ENCODE measurements at places on chromosomes 1 and 21.

- peak; percentile 16 for DNase-seq
Measured at GRCh38 chr1:192566657-192567056, 8.9 kb upstream of the RGS1 start.

- DNase-seq = no peak
Measured at GRCh38 chr1:84479998-84480397, 932 bp downstream of the RPF1 start.

DNA sequence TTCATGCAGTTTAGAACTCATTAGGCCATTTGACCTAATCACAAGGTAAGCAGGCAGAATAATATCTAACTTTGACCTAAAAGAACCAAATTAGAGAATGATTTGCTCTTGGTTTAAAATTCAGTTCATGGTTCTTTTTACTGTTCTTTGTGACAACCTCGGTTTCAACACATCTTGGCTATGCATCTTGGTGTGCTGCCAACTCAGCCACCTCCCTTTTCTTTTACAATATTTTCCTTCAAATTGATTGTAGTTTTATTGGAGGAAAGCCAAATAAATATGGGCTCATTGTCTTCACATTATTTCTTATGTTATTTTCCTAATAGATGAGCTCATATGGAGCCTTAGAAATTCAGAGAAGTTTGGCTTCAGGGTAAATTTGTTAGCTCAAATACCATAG is 338.3 kb downstream of the SIPA1L2 start:
- no peak for DNase-seq

DNA sequence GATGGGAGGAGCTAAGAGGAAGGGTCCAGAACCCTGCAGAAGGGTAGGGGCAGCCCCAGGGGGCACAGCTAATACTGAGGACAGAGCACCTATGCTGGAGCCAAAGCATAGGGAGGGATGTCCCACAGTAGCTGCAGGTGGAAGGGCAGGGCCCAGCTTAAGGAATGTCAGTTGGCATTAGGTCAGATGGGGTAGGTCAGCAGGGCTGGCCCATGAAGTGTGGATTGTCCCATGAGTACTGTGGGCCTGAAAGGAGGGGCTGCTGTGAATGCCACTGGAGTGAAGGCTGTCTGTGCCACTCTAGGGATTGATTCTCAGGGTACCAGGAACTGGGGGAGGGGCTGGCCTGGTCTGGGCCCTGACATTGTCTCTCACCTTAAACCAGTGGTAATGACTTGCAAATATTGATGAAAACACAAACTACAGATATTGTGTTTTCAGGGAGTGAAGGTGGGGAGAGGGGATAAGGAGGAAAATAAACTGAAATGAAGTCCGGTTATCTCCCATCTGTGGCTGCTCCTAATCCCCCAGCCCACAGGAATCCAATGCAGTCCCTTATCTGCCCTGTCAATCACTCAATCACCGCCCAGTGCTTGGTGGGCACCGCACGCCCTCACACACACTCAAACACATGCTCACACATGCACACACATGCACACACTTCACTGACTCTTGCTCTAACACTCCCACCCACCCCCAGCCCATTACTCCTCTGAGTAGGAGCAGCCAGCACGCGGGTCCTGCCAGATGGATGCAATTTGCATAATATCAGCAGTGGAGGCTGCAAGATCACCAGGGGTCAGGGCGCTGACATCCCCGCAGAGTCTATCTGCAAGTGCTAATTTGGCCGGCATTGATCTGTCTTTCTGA is 27.8 kb downstream of the DMAP1 start:
- DNase-seq = no peak

- peak; percentile 42 for DNase-seq
Measured at GRCh38 chr1:171817511-171818265, 23.6 kb upstream of the DNM3 start.

GRCh38 chr1:226026833-226027232 is 27.7 kb upstream of the SDE2 start:
- DNase-seq = no peak

- DNase-seq = no peak
Measured at GRCh38 chr1:34108711-34109110, 56.3 kb downstream of the CSMD2 start.

DNA sequence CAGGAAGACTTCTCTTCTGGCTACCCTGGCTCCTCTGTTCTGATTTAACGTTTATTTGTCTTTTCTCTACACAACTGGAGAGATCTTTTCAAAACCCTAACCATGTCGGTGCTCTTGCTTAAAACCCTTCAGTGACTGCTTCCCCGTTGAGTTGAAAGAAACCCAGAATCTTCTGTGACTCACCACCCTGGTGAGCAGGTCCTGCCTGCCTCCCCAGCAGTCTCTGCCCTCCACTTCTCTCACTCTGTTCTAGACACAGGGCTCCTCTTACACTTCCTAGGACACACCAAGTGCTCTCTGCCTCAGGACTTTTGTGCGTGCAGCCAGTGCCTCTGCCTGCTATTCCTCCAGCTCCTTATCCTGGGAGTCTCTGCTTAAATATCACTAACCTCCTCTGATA is 131.4 kb downstream of the IER5 start:
- DNase-seq = no peak

GRCh38 chr1:230072866-230073265 is 5.8 kb downstream of the GALNT2 start:
- DNase-seq = no peak

- DNase-seq = no peak
Measured at GRCh38 chr1:214946615-214947014, 135.9 kb upstream of the KCNK2 start.

DNA sequence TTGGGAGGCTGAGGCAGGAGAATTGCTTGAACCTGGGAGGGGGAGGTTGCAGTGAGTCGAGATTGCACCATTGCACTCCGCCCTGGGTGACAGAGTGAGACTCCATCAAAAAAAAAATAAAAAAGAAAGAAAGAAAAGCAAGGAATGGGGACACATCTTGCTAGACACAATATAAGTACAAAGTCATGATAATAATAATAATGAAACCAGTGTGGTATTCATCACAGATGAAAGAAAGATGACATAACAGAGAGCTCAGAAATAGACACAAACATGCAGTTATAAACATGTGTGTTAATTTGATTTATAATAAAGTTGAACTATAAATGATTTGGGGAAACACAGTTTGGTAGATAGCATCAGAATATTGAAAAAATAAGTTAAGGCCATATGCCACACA is 264.1 kb downstream of the SRGAP2C start:
- no peak for DNase-seq

- DNase-seq = no peak
Measured at GRCh38 chr1:84736445-84736844, 46.2 kb upstream of the SSX2IP start.

DNA sequence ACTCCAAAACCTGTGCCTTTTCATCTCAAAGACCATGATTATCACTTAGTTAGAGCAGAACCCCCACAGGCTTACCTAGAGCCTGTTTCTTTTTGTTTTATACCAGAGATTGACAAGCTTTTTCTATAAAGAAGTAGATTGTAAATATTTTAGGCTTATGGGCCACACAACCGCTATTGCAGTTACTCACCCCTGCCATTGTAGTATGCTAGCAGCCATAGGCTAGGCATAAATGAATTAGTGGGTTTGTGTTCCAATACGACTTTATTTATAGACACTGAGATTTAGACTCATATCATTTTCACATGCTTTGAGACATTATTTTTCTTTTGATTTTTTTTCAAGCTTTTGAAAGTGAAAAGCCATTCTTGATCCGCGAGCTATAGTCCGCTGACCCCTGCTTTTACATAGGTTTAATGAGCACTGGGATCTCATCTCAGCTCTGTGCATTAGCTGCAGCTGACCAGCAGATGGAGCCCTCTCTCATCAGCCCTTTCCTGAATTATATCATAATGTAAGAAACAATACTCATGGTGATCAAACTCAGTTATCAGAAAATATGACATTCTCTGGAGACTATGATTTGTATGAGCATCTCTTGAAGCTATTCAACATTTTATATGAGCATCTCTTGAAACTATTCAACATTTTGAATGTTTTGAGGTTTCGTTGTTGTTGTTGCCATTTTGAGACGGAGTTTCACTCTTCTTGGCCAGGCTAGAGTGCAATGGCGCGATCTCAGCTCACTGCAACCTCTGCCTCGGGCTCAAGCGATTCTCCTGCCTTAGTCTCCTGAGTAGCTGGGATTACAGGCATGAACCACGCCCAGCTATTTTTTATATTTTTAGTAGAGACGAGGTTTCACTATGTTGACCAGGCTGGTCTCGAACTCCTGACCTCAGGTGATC is 111.9 kb upstream of the L1TD1 start:
- DNase-seq = peak; percentile 39

GRCh38 chr1:10640843-10641553 is 155.4 kb downstream of the CASZ1 start:
- DNase-seq = no peak
